ENCODE measurements at places on chromosomes 7 and 10. TPM values are rescaled to one million over a fixed set of nuclear protein-coding genes. Genes with fewer than 3 reads are reported as not detected.

The SPDYE3 gene
- total RNA-seq: not detected

The TWIST1 gene
- 24.0 TPM for total RNA-seq

The MCM10 gene
- 9.4 TPM for total RNA-seq

The INA gene
- total RNA-seq: not detected

The PTPRN2 gene
- 2.3 TPM for total RNA-seq

The TMEM184A gene
- total RNA-seq: 3.3 TPM

The DRGX gene
- total RNA-seq: not detected

- peak; percentile 31 for DNase-seq
These were observed 743 bp downstream of the ADAP1 start for GRCh38 chr7:953547-954327.

- DNase-seq: no peak
These were observed 89.1 kb downstream of the GPR158 start for GRCh38 chr10:25263931-25264330.

DNA sequence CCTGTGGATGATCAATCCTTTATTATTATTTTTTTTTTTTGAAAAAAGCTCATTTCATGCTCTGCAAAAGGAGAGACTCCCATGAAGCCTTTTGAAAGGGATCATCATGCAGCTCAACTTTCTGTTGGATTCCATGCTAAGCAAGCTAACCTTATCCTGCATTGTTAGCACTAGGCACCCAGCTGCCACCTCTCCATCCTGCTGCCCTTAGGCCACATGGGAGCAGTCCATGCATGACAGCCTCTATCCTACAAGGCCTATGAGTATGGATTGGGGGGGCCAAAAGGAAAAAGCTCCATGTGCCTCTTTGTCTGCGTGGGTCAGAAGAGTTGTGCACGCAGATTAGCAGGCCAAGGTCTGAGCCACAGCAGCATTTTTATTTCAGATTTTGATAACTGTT, 19.2 kb downstream of the SMNDC1 start:
- no peak for DNase-seq

- DNase-seq: peak; percentile 8
These were observed 1.2 kb downstream of the PPP1R9A start for GRCh38 chr7:94908323-94909178.

GRCh38 chr7:111266613-111267012, 175.7 kb downstream of the LRRN3 start:
- DNase-seq: peak; percentile 47

DNA sequence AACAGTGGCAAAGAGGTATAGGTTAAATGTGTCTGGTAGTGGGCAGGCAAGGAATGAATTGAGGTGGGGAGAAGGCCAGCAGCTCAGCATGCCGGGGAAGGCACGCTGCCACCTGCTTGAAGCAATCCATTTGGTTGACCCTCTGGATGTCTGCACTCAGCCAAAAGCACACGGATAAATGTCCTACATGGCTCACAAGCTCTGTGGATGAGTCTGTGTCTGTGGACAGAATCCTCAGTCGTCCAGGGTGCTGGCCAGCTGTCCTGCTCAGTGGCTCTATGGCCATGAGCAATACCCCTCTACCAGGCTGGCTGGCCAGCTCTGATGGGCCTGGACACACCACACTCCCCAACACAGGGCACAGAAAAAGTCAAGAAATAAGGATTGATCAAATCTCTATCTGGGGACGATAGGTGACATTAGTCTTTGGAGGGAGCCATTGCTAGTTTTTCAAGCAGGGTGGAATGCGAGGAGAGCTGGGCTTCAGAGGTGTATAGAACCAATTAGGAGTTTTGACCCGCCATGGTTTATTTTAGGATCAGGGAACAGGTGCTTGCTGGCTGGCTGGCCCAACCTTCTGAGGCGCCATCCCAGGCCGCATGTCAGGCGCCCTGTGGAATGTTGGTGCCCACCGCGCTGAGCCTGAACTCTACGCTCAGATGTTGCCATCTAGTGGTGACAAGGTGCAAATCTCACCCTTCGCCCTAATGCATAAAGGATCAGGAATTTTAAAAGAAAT, 493.4 kb downstream of the TNS3 start:
- peak; percentile 67 for DNase-seq

- peak; percentile 9 for DNase-seq
These were observed 714.9 kb downstream of the KCNMA1 start for GRCh38 chr10:76922666-76923065.

DNA sequence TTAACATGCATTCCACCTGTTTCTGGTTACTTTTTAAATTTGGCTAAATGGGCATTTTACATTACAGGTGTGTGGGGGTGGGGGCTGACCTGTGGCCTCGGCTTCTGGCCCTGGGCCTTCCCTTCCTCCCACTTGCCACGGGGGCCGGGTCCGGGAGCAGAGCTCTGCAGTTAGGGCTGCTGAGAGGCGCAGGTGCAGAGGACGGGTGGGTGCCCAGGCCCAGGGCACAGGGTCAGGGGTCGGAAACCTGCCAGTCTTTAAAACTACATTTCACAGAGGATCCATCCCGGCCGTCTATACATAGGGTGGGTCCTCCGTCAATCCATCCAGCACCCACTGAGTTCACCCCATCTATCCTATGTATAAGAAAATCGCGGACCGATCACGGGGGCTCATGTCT, 106.5 kb upstream of the INSIG1 start:
- no peak for DNase-seq

DNA sequence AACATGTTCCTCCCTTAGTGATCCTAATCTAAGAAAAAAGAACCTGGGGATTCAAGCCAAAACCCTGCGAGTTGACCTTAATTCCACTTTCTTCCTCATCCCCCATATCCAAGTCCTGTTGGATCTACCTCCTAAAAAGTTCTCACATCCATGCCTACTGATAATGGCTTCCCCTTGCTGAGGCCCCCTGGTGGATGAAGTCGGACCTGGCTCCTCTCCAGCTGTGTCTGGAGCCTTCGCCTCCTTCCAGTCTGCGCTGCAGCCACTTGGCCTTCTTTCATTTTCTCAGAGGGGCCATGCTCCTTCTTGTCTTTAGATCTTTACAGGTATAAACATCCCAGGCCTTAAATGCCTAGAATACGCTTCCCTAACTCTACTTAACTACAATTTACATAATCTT, 8.1 kb downstream of the PDE1C start:
- DNase-seq: peak; percentile 82
